RWPE1 (cell line): ENCODE measurements at places on chromosomes 2 and 18.

- DNase-seq = no peak
Observed at GRCh38 chr18:48930926-48931325, 19.8 kb downstream of the SMAD7 start.

DNA sequence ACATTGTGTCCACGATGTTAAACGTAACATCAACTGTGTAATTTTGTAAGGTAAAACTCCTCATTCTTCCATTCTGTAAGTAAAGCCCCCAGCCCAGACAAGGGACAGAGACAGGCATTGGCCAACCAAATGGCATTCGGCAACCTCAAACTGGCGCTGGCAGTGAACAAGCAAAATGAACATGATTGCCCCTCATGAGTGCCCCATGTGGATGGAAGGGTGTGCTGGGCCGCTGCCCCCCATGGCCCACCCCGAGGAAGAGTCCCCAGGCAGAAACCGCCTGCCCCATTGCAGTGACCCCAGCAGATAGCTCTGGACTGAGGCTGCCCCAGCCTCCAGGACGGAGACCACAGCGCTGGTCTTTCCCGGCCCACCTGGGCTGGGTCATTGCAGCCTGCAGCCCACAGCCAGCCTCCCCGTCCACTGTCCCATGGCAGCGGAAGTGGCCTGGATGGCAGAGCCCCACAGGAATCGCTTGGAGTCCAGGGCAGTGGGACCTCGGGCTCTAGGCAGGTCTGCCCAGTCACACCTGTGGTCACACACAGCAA, 220.2 kb downstream of the HDAC4 start:
- DNase-seq = no peak

DNA sequence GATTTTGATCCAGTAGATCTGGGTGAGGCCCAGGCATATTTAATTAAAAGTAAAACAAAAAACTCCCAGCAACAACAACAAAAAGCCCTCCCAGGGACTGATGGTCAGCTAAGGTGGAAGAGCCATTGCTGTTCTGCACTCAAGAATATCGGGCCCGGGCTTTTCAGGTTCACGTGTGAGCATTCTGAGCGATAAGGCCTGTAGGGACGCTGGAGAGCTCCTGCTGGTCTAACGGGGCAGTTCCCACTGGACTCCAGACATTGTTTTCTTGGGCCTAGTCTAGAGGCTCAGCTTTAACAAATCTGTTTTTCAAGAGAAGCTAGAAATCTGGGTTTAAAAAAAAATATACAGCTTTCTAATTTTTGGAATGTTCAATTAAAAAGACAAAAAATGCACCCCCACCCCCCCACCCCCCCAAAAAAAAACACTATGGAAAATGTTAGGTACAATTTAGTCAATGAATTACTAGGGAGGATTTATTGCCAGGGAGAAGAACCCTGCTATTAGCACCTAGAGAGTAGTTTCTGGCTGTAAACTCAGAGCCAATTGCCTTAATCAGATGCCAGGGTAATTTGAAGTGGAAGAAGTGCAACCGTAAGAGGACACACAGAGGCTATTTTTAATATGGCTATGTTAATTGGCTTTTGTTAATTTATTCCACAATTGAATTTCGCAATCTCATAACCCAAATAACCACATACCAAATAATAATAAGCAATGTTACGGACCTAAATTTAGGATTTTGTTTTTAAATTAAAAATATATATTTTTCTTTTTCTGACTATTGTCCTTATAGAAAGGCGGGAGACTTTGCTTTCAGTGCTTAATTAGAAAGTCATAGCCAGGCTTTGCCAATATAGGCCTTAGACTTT, 78.9 kb downstream of the MAP4K4 start:
- no peak for DNase-seq

GRCh38 chr2:99607861-99608491, 118.2 kb upstream of the REV1 start:
- DNase-seq = no peak

- DNase-seq = no peak
Observed at GRCh38 chr2:27372937-27373336, 2.5 kb downstream of the SNX17 start.

- no peak for DNase-seq
Observed at GRCh38 chr2:199455210-199455544, 2.6 kb downstream of the SATB2 start.

DNA sequence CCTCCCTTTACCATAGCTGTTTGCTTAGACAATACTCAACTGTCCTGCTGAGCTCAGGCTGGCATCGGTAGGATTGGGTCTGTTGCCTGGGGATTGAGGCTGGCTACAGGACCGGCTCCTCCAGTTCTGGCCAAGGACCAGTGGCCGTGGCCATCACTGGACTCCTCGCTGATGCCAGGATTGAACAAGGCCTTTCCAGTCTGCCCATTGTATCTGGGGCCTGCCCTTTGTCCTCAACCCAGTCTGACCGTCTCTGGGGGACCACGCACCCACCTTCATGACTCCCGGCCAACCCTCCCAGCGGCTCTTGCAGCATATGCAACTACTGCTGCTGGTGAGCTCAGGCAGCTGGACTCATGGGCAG, 28.7 kb downstream of the SH2D6 start:
- no peak for DNase-seq

DNA sequence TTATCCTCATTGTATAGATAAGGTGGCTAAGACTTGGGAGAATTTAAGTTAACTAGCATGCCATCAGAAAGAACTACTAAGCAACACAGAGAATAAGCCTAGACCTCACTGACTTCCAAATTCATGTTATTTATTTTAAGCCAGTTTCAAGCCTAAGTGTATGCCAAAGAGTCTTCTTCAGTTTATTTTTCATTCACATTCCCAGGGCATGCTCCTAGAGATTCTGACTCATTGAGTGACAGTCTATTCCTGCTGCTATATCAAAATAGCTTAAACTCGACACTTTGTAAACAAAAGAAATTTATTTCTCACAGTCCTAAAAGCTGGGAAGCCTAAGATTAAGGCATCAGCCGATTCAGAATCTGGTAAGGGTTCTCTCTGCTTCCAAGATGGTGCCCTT, 467.1 kb downstream of the MBD2 start:
- no peak for DNase-seq

DNA sequence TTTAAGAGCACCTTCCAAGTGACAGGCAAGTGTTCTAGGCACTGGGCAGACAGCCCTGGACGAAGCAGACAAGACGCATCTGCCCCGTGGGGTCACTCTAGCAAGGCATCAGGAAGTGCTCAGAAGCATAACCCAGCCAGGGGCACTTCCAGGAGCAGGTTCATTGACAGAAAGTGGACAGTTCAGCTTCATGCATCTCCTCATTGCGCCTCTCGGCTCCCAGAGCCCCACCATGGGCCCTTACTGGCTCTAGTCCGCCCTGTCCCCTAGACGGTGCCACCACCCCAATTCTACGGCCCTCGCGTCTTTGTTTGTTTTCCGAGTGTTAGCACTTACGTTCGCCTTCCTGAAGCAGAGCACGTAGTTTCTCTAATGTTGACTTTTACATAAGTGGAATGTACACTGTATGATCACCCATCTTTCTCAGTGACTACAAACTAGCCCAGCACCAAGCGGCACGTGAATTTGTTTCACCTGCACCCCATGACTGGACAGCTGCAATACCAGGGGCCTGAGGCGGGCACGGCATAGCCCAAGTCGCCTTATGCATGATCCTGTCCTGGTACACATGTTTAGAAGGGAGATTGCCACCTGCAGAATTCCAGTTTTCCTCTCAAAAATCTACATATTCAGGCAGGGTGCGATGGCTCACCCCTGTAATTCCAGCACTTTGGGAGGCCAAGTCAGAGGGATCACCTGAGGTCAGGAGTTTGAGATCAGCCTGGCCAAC, 33.2 kb downstream of the SNED1 start:
- no peak for DNase-seq

GRCh38 chr2:99336804-99337112, 431 bp upstream of the EIF5B start:
- peak; percentile 45 for DNase-seq

- no peak for DNase-seq
Observed at GRCh38 chr2:96396095-96396494, 60.5 kb downstream of the NCAPH start.

GRCh38 chr18:48044944-48045343, 114.5 kb upstream of the SMAD2 start:
- no peak for DNase-seq

- no peak for DNase-seq
Observed at GRCh38 chr2:96500385-96501066, 4.6 kb downstream of the NEURL3 start.

DNA sequence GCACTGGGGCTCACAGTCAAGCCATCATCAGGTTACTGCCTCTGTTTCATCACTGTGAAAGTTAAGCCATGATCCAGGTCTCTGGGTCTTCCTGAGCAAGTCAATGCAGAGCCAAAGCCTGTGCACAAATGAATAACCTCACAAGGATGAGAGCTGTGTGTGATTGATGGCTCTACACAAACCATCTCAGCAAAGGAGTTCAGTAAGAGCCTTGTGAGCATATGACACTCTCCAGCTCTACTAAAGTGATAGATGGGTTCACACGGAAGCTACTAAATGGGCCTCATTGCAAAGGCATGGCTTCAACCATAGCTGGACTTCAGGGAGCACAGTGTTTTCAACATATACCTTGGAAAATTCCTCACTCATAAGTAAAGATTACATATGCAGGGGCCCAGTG, 101.5 kb downstream of the AFF3 start:
- DNase-seq = peak; percentile 4

DNA sequence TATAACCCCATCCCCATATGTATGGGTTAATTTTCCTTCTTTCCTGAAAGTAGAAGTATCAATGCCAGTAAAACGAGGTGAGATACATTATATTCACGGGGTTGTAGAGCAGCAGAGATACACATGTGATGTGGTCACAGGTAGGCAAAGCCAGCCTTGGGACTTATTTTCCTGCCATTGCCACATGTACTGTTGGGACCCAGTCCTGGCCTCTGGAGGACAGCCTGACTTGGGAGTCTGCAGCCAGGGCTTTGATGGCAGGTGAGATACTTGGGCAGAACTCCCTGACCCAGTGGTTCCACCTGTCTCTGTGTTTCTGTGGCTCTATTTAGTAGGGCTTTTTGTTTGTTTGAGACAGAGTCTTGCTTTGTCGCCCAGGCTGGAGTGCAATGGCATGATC, 18.1 kb downstream of the PLEKHB2 start:
- DNase-seq = no peak

DNA sequence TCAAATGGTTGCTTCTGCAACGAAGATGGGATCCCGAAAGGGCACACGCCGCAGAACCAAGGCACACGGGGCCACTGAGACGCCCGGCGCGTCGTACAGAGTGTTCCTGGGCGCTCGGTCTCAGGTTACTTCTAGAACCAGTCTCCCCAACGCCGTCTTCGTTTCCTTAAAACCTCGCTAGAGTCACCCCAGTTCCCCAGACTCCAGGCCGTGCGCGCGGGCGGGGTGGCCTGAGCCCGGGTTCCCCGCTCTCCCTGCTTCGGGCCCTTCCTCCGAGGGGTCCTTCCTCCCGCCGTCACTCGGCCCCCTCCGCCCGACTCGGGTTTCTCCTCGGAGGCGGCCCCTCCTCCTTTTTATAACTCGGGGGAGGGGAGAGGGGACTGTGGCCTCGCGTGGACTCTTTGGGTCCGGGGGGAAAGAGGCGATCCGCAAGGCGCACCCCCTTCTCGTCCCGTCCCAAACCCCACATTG, 774 bp upstream of the FZD7 start:
- DNase-seq = peak; percentile 26

DNA sequence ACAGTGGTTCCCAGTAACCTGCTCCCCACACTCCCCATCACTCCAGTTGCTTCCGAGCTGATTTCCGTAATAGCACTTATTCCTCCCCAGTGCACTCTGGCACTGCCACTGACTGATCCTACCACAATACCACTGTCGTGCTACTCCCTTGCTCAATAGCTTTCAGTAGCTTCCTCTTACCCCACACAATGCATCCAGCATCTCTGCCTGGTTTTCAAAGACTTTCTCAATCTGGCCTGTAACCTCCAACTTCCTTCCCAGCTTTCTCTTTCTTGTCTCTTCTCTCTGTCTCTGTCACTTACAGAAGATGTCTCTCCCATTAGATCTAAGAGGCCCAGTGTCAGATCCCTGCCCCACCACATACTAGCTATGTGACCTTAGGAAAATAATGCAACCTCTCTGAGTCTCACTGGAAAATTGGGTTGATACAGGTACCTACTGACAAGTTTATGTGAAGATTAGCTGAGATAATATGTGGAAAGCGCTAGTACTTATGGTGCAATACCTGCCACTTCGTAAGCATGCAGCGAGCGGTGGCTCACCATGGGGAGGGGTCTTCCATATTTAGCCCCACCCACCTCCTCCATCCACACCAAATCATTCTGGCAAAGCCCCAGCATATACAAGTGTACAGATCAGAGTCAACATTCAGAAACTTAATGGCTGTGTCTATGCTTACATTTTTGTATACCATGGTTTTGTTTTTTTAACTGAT, 36.7 kb downstream of the SFXN5 start:
- no peak for DNase-seq
